ENCODE measurements at places on chromosomes 2 and 18.

- no peak for DNase-seq
Measured at GRCh38 chr2:134391751-134392160, 137.9 kb downstream of the MGAT5 start.

DNA sequence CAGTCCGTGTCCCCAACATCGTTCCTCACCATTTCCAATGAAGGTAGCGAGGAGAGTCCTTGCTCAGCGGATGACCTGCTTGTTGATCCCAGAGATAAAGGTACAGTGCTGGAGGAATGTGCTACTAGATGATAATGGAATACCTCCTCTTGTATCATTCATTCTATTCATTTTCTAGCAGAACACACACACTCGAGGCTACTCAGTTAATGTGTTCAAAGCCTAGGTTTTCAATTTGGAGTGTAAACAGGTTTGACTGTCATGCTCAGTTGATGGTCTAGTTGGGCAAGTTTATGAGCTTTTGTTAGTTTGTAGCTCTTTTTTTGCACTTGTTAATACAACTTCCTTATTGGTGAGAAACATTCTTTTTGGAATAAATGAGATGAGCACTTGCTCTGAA, 114.2 kb downstream of the ICA1L start:
- no peak for DNase-seq

GRCh38 chr2:119810049-119810630, 50.4 kb downstream of the PTPN4 start:
- DNase-seq, result no peak

- no peak for DNase-seq
Measured at GRCh38 chr2:54716375-54716774, 7.1 kb upstream of the EML6 start.

DNA sequence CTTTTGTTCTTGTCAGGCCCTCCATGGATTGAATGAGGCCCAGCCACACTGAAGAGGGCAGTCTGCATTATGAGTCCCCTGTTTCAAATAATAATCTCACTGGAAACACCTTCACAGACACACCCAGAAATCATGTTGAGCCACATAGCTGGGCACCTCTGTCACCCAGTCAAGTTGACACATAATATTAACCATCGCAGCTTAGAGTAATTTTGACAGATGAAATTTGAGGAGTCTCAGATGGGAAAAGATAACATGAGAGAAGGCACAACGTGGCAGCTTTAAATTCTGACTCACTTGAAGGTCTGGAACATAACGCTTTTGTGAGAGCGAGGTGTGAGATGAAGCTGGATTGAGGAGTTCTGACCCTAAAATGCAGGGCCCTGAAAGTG, 70.9 kb upstream of the TMEM87B start:
- no peak for DNase-seq

- no peak for DNase-seq
Measured at GRCh38 chr2:122680662-122681061, 925.2 kb downstream of the TSN start.

DNA sequence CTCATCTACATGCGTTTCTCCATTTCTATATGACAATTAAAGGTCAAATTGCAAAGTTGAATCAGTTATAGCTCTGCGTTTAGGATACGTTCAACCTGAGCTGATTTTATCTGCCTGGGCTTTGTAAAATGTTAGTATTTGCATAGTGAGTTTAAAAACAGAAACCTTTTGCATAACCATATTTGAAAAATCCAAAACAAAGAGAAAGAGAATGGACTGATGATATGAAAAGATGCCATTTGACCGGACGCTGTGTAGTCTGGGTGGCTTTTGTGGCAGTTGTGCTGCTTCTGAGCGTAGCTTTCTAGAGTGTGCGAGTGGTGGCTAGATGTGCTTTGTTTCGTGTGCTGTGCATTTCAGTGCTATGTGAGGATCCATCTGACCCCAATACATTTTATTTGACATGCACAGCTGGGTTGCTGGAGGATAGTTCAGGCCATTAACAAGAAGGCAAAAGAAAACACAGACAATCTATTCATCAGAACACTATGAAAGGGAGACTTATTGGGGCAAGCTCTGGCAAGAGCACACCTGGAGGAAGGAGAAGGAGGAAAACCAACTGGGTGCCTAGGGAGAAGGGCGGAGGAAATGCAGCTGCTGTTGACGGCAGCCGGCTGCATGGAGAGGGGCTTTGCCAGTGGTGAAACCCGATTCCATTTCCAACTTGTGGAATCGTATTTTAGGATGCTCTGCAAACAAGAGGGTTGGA, 126.8 kb downstream of the ACOXL start:
- DNase-seq, result no peak

DNA sequence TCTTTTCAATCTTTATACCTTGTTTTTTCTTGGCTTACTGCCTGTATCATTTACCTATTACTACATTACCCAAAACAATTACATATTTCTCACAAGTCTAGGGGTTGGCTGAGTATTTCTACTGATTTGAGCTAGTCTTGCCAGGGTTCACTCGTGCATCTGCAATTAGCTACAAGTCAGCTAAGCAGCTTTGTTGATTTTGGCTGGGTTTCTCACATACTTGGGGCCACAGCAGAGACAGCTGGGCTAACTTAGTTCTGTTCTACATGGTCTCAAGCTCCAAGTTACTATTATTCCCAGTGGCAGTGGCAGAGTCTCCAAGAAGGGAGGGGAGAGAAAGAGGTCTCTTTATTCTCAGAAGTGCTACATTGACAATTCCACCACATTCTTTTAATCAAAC, 54.7 kb upstream of the SP5 start:
- DNase-seq, result peak; percentile 27

- DNase-seq, result no peak
Measured at GRCh38 chr2:229910832-229911412, 10.9 kb downstream of the TRIP12 start.

DNA sequence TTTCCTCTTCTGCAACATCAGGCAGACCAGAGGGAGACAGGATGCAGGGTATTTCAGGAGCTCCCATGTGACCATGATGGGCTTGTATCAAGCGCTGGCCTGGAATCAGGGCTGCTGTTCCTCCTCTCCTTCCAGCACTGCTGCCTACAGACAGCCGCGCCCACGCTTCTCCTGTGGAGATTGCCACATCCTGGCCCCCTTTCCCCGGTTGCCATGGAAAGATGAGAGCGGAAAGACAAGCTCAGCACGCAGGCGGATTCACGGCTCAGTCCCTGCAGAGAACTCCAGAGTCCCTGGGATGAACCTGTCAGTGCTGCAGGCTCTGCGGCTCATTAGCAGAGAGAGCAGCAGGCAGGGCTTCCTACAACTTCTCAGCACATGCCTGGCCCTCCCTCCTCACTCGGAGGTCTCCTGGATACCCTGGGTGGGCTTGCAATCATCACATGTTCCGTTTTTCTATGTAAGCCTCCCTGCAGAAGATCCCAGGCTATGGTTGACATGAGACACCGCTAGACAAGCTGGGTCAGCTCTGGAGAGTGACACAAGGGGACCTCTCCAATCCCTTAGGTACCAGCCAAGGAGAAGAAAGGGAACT, 497.8 kb upstream of the MYT1L start:
- no peak for DNase-seq

DNA sequence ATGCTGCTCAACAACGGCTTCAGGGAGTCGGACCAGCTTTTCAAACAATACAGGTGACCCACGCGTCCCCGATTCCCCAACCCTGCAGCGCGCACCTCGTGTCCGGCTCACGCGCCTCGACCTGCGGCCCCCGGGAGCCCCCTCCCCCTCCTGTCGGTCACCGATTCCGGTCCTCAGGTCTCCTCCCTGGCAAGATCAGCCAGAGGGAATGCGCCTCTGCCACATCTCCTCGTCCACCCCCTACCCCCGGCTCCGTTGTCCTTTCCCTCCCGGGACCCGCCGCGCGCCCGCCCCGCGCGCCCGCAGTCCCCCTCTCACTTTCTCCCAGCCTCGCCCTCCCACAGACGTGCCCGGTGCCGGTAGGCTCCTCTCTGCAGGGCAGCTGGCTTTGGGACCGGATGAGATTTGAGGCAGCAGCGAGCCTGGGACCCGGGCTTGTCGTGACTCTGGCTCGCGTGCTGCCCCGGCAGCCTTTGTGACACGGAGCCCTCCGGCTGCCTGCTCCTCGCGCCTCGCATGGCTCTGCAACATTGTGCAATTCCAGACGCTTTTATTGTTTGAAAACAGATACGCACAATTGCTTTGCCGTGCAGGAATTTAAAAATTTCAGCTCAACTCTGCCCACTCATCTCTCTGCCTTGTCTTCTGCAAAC, 558 bp downstream of the TTC39C start:
- no peak for DNase-seq

DNA sequence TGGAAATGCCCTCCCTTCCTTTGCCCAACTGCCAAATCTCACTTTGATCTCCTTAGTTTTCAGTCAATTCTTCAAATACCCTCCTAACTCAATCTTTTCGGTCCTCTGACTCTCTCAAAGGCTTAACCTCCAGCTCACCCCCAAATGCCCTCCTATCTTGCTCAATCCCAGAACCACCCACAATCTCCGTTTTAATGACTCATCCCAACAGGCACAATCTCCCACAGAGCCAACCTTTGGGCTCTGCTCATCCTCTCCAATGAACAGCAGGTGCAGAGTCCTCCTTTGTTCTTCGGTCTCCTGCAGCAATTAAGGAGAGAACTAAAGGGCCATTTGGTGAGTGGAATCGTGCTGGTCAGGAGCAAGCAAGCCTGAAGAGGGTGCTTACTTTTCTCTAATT, 366.1 kb upstream of the CRIM1 start:
- peak; percentile 54 for DNase-seq

DNA sequence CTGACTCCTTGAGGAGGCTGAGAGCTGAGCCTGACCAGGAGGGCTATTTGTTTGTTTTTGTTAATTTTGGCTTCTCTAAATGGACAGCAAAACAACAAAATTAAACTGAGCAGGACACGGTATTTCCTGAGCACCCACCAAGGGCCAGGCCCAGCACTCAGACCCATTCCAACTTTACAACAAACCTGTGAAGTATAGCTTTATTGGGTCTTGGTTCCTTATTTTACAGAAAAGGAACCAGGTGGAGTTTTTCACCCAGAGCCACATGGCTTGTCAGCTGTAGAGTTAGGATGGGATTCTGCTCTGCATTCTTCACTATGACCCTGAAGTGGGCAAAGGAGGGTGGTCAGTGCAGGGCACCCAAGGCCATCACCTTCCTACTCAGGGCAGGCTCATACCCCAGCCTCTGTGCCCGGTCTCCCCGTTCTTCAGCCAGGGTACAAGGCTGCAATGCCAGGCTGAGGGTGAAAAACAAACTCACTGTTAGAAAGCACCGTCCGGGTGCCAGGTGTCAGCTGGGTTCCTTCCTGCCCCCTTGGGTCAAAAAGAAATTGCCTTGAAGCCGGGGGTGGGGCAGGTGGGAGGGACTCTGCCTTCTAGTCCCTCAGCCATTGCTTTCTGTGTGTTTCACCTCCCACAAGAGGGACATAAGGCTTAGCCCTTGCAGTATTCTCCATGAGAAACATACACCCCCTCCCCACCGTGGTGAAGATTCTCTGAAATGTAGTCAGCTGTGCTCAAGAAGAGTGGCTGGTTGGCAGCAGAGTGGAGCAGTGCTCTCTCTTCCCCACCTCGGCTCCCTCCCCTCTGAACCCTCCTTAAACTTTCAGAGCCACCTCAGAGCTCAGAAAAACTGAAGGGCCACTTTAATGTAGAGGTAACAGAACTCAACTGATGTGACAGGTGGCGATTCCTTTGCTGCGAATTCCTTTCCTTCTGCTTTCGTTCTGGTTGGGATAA, 2.2 kb downstream of the PSD4 start:
- DNase-seq, result no peak

DNA sequence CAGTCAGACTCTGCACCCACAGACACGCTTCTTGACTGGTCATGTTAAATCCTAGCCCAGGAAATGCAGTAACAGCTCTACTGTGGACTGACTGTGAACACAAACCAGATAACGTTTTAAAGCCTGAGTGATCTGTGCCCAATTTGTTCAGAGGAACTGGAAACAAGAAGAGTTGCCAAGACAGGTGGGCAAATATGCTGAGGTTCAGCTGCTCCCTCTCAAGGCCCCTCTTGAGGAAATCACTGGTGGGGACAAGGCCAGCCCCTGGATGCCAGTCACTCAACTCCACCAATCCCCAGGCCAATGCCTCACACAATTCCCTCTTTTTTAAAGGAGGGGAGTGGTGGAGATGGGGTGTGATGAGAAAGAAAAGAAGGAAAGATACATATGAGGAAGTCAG, 261.2 kb downstream of the ALK start:
- DNase-seq, result no peak

- DNase-seq, result peak; percentile 89
Measured at GRCh38 chr2:152222975-152223637, 47.5 kb upstream of the STAM2 start.

- DNase-seq, result no peak
Measured at GRCh38 chr2:177147093-177147694, 65.4 kb upstream of the HNRNPA3 start.

DNA sequence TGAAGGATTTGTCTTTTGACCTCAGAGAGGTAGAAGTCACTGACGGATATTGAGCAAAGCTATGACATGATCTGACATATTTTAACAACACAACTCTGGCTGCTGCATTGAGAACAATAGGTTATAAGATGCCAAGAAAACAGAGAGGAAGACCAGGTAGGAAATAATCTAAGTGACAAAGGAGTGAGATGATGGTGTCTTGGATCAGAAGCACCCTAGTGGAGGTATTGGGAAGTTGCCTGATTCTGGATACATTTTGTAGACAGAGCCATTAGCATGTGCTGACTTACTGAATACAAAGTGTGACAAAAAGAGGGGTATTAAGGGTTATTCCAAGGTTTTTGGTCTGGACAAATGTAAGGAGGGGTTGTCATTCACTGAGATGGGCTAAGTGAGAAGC, 1438.1 kb downstream of the DPP10 start:
- no peak for DNase-seq

- no peak for DNase-seq
Measured at GRCh38 chr2:35081001-35081621, 1274.5 kb upstream of the CRIM1 start.

DNA sequence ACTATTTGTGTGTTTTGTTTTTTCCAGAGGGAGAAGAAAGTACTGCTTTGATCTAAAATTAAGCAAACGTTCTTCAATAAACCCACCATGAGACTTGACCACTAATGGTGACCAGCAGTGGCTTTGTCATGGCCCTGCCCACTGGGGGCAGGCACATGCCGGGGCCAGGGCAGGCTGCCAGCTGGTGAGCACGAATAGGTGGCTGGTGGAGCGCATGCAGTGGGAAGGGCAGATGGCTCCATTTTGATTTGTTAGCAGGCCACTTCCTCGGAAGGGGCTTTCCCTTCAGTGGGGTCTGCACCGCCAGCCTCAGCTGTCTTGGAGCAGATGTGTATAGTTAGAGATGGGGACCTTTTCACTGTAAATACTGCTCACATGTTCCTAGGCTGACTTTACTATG, 277.1 kb downstream of the SOX11 start:
- no peak for DNase-seq

DNA sequence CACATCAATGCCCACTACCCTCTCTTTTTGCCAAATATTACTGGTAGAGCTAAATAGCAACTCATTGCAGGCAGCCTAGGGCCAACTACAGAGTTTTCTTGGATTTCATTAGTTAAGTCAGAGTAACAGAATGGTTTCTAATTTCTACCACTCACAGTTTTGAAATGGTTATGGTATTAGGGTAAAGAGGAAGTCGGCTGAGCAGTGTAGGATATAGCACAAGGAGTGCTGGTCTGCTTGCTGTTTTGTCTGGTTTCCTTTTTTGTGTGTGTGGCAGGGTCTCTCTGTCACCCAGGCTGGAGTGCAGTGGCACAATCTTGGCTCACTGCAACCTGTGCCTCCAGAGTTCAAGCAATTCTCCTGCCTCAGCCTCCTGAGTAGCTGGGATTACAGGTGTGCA, 289.2 kb upstream of the CCDC68 start:
- DNase-seq, result no peak
